ENCODE measurements at places on chromosomes 5 and 9.

- DNase-seq: no peak
Observed at GRCh38 chr9:12819436-12820185, 44.8 kb downstream of the LURAP1L start.

DNA sequence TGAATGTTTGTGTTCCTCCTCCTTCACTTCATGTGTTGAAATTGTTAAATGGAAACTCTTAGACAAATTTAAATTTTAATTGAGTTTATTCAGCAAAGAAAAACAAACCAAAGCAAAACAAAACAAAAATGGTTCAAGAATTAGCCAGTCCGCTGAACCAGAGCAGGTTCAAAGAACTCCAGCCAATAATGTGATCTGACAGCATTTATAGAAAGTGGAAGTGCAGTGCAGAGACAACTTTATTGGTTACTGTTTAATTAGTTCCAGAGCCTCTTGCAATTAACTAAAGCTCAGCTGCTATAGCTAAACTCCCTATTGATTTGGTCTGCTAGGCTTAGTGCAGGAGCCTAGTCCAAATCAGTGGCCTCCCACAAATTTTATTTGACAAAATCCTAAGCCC lies 132.9 kb downstream of the RNF180 start:
- no peak for DNase-seq

DNA sequence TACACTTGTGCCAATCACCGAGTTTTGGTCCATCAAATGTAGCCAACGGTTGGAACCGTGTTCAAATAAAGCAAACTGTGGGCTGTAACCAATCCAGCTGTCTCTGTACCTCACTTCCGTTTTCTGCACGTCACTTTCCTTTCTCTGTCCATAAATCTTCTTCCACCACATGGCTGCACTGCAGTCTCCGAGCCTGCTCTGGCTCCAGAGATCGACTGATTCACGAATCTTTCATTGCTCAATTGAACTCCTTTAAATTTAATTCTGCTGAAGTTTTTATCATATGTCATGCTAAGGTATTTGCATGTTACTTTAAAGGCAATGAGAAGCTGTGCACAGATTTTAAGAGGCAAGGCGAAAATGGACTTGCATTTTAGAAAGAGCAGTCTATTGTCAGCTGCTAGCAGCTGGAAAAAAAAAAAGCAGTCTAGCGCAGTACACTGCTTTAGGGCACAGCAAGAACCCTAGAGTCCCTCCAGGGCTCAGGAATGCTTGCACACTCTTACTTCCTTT lies 13.2 kb downstream of the TTC39B start:
- no peak for DNase-seq

GRCh38 chr5:91024727-91025126 lies 358.4 kb downstream of the ARRDC3 start:
- no peak for DNase-seq

DNA sequence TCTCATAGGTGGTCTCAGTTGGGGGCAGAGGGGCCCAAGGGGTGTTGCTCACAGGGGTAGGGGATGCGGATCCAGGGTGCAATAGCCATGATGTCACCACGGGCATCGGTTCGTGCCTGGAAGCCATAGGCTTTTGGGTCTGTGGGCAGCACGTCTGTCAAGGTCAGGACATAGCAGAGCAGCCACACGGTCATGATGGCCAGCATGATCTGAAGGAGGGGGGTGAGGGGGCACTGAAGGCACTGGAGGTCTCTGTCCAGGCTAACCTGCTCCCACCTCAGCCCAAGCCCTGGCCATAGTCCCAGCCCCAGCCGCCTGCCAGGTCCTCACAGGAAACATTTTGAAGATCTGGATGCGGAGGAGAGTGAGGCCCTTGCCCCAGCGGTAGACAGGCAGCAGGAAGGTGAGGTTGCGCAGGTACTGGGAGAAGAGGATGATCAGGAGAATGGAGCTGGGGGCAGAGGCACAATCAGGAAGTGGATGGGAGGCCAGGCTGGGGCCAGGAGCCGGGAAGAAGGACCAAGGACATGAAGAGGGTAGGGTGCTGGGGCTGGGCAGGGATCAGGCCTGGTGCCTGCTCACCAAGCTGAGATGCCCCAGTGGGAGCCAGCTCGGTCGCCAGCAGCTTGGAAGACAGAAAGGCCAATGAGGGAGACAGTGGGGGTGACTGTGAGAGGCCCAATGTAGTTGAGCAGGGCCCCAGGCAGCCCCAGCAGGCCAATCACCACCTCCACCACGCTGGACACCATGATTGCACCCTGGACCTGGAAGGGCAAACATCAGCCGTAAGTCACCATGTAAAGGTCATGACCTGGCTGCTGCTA lies 3.3 kb downstream of the SLC23A1 start:
- DNase-seq: no peak

- no peak for DNase-seq
Observed at GRCh38 chr9:764986-765385, 76.5 kb upstream of the DMRT1 start.

DNA sequence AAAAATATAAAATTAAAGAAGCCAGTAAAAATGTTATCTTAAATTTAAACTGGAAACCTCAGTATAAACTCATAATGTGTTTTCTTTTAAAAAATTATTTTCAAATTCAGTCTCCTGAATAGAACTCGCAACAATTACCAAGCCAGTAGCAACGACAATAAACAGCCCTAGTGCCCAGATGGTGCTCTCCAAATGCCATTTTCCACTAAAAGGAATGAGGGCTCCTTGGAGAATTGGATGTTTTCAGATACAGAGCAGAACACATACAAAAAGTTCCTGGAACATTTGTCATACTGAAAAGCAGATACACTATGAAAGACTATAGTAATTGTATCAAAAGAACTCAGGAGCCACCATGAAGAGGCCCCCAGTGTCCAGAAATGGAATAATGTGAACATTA lies 97.4 kb downstream of the TMC1 start:
- DNase-seq: no peak

- no peak for DNase-seq
Observed at GRCh38 chr5:96880444-96881164, 4.3 kb downstream of the ERAP2 start.

DNA sequence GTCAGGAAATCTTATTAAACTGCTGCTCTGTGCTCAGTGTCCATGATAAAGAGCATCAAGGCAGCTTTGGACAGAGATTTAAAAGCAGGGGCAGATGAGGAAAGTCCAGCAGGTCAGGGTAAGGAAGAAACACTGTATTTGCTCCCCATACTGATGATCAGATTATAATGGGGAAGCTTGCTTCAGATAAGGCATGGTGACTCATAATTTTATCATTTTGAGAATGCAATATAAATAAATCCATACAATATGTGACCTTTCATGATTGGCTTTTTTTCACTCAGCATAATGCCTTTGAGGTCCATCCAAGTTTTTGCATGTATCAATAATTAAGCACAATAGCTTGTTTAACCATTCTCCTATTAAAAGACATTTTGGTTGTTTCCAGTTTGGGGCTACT lies 48.1 kb upstream of the LHFPL2 start:
- no peak for DNase-seq
